ENCODE measurements at places on chromosomes 4 and X.

DNA sequence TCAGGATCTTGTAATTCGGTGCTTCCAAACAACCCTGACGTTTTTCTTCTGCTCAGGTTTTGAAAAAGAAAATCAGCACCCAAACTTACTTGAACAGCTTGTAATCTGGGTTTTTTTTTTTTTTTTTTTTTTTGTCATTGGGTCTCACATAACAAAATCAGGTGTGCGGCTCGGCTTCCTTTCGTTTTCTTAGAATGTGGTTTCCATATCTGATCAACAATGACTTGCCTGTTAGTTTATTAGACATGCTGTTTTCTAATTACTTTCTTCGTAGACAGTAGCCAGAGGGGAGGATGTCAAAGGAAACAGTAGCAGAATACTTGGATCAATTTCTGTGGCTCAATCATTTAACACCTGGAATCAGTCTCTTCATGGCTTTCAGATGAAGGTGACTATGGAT lies 890 bp upstream of the FREM3 start:
- no peak for DNase-seq

- DNase-seq, result no peak
Observed at GRCh38 chr4:100708776-100709175, 191.0 kb upstream of the EMCN start.

DNA sequence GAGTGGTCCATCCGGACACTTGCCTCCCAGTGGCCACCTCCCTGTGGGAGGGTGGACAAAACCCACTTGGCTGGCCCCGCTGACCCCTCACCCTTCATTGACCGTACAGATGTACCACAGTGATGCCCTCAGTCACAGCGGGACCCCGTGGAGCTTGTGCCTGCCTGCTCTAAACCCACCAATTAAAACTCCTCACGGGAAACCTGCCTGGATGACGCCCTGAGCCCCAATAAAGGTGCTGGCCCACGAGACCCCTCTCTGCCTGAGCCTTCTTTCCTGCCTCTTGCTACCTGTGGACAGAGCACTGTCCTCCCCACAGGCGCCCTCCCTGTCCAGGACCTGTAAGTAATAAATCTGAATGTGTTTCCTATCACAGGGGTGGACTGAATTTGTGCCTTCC lies 32.9 kb downstream of the RNF212 start:
- no peak for DNase-seq

DNA sequence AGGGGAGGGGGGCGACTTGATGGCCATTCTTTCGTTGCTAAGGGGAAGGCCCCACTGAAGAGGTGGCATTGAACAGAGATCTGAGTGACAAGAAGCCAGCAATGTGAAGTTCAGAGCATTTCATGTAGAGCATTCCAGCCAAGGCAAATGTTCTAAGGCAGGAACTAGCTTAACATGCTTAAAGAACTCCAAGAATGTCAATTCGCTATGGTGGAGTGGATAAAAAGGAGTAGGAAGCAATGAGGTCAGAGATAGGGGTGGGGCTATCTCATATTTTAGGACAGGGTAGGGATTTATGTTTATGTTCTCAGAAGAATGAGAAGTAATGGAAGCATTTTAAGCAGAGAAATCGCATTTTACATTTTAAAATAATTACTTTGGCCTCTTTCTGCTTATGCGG lies 130.9 kb downstream of the TTC29 start:
- DNase-seq, result no peak

DNA sequence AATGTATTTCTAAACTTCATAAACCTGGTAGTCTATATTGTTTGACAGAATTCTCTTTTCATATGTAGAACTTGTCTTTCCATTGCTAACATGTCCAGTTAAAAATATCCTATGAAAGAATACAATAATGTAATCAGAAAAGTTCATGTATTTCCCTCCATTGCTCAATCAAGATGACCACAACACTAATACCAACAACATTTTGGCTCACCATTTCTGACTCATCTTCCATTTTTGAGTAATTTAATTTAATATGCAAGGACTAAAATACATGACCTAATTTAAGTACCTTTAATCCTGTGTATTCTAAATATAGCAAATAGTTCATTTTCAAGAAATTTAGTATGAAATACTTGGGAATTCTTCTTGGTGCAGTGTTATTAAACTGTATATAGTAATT lies 239.5 kb upstream of the GPC4 start:
- no peak for DNase-seq

DNA sequence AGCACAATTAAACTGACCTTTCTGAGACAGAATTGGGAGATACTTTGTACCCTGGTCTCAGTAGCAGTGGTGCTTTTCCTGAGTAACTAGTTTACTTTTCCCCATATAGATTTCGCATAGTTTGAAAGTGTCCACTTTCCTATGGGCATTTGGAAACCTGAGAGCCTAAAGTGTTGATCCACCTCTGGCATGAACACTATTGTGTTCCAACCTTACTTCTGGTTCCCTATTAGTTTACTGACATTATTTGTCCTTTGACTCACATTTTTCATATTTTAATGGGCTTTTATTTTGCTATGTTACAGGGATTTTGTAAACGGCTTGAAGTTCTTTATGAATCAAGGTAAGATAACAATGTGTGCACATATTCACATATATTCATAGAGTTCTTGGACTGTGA lies 103.7 kb downstream of the CBLL2 start:
- DNase-seq, result no peak

GRCh38 chr4:8831221-8832112 lies 40.2 kb downstream of the HMX1 start:
- no peak for DNase-seq

DNA sequence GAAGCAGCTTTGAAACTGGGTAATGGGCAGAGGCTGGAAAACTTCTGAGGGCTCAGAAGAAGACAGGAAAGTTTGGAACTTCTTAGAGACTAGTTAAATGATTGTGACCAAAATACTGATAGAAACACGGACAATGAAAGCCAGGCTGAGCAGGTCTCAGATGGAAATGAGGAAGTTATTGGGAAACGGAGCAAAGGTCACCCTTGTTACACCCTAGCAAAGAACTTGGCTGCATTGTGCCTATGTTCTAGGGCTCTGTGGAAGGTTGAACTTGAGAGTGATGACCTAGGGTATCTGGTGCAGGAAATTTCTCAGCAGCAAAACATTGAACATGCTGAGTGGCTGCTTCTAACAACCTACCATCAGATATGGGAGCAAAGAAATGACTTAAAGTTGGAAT lies 50.8 kb upstream of the FBXW7 start:
- no peak for DNase-seq

DNA sequence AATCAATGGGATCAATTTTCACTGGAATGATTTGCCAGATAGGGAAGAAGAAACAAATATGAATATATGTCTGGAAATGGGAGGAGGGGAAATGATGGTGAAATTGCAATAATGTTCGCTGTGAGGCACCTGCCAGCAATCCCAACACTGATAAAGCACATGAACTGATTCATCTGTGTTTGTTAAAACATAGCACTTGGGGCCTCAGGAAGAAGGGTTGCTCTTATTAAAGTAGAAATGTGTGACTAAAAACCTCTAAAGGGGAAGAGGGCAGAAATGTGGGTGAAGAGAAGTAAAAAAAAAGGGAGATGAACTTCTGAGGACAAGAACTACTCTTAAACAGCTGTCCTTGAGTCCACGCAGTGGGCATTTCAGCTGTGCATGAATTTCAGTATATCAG lies 101.4 kb downstream of the C4orf51 start:
- no peak for DNase-seq

- DNase-seq, result no peak
Observed at GRCh38 chr4:189071241-189071640, 869.4 kb upstream of the FRG1 start.

GRCh38 chrX:78517124-78517523 lies 142.0 kb downstream of the RTL3 start:
- DNase-seq, result no peak

DNA sequence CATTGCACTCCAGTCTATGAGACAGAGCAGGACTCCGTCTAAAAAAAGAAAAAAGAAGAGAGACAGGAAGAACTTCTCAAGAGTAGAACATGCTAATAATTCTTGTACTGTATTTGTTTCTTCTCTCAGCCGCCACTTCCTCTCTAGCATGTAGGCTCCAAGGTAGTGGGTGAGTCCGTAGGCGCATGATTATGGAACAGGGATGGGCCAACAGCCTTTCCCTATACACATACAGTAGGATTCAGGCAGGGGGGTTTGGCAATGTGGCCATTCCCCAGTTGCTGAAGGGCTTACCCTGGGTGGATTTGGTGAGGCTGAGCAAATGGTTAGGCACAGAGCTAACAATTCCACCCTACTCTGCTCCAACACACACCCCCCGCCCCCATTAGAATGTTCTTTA lies 35.0 kb upstream of the APLN start:
- DNase-seq, result no peak

DNA sequence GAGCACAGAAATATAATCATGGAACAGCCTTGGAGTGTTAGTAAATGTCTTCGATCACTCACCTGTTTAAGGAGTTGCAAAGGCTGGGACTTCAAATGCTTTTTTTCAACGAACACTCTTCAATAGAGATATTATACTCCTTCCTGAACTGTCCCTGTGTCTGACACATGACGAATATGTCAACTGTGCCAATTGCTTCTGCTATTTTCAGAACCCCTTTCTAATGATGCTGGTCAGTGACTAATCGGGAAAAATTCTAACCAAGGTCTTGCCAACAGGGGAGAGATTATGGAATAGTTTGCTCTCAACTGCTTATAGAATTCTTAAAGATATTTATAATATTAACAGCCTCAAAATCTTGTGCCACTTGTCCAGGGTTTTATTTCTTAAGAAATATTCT lies 8.5 kb upstream of the KLHL34 start:
- no peak for DNase-seq

- DNase-seq, result peak; percentile 58
Observed at GRCh38 chrX:119067023-119067739, 5.6 kb upstream of the CT47C1 start.

- no peak for DNase-seq
Observed at GRCh38 chr4:566508-567295, 9.4 kb downstream of the TMEM271 start.

DNA sequence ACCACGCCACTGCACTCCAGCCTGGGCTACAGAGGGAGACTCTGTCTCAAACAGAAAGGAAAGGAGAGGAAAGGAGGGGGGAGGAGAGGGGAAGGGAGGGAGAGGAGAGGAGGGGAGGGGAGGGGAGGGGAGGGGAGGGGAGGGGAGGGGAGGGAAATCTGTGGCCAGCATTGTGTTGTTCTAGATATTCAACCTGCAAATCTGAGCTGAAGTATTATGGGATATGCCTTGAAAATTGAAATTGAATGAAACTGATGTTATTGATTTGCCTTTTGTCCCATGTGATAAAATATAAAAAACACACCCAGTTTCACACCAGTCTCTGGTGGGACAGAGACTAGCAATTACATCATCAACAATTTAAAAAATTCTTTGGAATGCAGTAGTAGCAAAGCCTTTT lies 1.5 kb downstream of the SMIM31 start:
- DNase-seq, result no peak

GRCh38 chrX:54280466-54280865 lies 77.4 kb downstream of the WNK3 start:
- DNase-seq, result no peak

- DNase-seq, result no peak
Observed at GRCh38 chr4:121030131-121030530, 42.2 kb downstream of the NDNF start.

GRCh38 chrX:43003939-43004338 lies 226.0 kb upstream of the PPP1R2C start:
- no peak for DNase-seq

DNA sequence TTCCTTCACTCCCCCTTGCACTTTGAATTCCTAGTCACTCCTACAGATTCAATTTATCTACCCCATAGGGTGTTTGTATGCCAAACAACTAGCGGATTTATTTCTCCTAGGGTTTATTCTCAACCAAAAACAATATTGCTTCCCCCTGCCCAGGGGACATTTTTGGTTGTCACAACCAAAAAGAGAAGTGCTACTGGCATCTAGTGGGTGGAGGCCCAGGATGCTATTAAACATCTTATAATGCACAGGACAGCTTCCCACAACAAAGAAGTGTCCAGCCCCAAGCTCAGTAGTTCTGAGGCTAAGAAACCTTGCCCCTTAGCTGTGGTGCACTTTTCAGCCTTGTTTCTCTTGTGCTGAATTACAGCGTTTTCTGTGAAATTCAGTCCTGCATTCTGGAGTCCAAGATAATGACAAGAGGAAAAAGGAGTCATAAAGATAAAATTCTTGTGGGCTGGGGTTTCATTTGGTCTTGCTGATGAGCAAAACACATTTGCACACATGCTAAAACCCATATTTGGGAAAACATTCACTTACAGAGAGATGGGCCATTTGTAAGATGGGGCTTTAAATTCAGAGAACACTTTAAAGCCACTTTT lies 11.2 kb upstream of the SYTL4 start:
- no peak for DNase-seq

DNA sequence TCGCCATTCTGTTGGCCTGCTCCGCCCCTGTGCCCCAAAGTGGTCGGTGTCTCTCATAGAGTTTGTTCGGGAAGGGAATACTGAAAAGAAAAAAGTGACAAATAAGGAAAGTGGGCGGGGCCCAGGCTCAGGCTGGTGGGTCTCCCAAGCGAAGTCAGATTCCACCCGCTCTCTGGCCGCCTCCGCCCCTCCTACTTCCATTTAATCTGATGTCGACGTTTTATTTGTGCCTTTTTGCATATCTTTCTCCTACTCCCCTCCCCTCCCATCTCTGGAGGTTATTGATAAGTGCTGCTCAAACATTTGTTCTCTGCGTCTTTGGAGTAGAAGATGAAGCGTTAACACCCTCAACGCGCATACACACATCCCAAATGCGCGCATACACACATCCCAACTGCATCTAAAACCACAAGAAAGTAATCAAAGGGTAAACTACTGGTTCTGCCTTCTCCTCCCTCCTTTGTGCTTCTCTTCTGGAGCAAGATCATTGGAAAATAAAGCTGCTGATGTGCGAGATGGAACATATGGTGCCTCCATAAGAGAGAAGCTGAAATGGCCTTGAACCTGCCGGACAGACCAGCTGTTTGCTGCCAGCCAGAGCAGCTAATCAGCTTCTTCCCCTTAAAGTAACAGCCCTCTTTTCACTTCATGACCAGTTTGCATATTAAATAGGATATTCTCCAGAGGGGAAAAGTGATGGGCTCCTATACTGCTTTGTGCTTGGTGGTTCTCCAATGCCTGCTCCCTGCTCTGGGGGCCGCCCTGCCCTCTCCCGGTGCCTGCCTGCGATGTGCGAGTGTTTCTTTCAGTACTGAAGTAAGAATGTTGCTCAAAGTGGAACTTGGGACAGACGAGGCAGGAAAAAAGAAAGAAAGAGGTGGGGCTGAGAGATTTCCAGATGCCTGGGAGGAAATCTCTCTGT lies 3.1 kb downstream of the MAMLD1 start:
- DNase-seq, result peak; percentile 53

DNA sequence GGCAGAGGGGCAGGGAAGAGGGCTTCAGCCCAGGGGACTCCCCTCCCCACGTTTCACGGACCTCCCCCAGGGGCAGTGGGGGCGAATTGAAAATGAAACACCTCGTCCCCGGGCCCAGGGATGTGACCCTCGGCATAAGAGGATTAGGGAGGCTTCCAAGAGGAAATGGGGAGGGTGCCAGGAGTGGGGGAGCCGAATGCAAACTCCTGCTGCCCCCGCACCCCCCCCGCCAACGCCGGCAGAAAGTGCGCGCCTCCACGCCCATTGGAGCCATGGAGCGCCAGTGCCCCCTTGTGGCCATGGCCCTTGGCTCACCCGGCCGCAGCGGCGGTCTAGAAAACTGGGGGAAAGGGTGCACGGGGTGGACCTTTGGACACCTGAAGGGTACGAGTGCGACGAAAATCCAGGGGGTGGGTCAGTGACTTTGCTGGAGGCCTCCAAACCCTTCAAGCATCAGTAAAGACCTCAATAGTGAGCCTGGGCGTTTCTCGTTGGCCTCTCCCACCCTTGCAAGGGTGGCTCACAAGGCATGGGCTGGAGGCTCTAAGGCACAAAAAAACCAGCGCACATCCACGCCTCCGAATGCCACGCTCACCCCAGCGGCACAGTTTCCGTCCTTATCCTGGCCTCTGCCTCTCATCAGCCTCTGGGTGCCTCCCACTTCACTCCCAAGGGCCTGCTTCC lies 120.8 kb upstream of the PJA1 start:
- peak; percentile 79 for DNase-seq

Measured in nephron progenitor cell (in vitro differentiated cells).